Fibroblast of skin of back (primary cell): ENCODE measurements at places on chromosomes 2 and 18.
A peak's percentile ranks its signal among the peaks of the same experiment; 100 is the strongest.

GRCh38 chr2:236214376-236214995 is 46.3 kb upstream of the GBX2 start:
- DNase-seq, result no peak

DNA sequence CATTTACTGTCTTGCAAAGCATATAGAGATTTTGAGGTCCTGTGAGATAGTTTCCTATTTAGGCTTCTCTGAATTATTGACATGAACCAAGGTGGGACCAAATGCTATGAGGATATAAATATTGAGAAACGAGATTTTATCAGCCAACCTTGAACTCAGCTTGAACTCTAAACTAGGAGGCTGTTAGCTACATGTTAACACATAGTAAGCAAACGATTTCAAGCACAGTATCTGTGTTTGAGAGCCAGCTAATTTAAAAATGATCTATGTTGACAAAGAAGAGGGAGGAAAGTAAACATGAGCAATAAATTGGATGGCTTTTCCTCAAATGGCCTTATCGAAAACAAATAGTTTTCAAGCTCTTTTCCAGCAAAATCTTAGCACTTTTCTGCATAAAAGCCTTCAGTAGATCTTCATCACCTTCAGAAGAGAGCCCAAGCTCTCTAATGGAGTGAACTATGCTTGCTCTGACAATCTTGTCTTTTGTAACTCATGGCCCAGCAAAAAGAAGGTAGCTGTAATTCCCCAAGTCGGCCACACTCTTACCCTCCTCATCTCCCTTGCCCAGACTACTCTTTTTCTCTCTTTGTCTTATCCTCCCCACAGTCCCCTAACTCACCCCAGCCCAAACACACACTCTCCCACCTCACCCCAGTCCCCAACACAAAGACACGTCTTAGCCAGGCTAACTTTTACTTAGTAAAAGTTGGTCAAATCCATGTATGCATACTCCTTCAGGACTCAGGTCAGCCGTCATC is 14.7 kb downstream of the CD28 start:
- DNase-seq, result no peak

DNA sequence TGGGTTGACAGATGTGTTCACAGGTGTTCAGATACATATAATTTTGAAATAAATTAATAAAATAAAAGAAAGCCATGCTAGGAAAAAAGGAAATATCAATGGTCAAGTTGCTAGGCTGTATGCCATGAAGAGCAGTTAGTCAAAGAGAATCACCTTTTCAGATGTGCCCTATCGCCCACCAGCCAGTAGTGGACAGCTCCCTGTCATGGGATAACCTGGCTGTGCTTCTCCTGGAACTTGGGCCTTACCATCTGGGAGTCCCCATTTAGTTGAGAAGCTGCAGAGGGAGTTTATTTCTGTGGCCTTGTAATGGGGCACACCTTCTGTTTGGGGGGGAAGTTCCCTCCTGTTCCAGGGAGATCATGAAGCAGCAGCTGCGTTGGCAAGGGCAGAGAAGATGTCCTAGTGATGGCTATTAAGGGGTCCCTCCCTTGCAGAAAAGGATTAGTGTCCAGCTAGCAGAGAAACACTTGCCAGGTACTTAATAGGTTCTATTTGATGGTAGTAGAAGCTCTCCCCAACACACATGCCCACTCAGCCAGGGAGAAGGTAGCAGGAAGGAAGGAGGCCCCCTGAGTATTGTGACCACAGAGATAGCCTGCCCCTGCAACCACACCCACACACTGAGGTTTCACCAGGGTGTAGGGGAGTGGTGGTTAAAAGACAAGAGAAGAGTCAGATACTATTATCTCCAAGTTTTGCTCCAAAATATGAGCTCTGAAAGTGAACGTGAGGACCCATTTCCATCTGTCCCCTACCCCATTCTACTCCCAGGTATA is 117.7 kb downstream of the B3GNT2 start:
- DNase-seq, result no peak

- no peak for DNase-seq
Observed at GRCh38 chr18:9184998-9185613, 48.5 kb downstream of the ANKRD12 start.

- DNase-seq, result no peak
Observed at GRCh38 chr2:163662141-163662780, 73.5 kb downstream of the FIGN start.

DNA sequence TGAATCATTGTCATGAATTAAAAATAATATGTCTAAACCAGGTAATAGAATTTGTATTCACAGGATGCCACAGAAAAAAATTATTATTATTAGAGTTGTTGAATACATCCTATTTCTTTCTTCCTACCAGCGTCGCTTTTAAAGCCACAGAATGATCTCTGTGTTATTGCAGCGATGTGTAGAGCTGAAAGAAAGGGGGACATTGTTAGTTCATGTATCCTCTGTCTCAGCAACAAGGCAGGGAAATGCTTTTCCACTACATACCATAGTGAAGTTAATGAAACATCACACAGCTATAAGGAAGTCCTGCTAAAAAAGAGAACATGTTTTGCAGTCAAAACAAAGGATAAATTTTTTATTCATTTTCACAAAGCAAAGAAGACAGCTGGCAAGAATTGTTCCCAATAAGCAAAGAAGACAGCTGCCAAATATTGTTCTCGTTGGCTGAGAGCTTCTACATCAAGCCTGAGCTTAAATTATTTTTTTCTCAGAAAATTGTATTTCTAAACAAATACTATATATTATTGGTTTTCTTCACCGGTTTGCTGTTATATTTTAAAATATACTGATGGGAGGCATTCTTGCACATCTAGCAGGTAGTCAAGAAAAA is 1234.4 kb downstream of the SUCLG1 start:
- no peak for DNase-seq

- peak; percentile 47 for DNase-seq
Observed at GRCh38 chr2:8315531-8316165, 366.2 kb upstream of the ID2 start.

- DNase-seq, result no peak
Observed at GRCh38 chr2:208025814-208026184, 472 bp upstream of the PLEKHM3 start.

DNA sequence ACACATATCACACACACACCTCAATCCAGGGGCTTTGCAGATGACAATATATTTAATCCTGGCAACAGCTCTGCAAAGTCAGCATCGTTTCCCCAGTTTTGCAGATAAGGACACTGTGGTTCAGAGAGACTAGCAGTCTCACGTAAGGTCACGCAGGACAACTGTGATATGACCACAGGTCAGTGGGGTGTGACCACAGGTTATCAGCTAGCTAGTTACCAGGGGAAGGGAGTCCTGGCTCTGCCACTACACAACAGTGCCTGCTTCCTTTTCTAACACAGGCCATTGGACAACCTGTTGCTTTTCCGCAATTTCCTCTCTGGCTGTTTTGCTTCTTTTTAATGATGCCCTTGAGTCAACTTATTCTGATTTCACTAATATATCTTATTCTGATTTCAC is 33.3 kb downstream of the RBMS1 start:
- DNase-seq, result no peak

- DNase-seq, result no peak
Observed at GRCh38 chr2:68659081-68659480, 15.7 kb downstream of the PROKR1 start.

DNA sequence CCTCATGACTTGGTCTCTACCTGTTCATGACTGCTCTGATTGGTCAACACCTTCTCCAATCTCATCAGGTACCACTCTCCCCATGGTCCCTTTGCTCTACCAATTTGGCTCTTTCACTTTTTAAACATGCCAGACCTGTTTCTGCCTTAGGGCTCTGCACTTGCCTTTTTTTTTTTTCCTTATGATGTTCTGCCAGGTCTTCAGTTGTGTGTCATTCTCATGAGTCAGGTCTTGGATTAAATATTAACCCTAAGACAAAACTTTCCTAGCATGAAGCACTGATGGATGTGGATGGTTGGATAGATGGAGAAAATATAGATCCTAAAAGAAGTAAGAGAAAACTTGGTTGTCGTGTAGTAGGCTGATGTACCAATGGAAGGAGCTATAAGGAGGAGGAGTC is 219.3 kb downstream of the TTC32 start:
- no peak for DNase-seq

DNA sequence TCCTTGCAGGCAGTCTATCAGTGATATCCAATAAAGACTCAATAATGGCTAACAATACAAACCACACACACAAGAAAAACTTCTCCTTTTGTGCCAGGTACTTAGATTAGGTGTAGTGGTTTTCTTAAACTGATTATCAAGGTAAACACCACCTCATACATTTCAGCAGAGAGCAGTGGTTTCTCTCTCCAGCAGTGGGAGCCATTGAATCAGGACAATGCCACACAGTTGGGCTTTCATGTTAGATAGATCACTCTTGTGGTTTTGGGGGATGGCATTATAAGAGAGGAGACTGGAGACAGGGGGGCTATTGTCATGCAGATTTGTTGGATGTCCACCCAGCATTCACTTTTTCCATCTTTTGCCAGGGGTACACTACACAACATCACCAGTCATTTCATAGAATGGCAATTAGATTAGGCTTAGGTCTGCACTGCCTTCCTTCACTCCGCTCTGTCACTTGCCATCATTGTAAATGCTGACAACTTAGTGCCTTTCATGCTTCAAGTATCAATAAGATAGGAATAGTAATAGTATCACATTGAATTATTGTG is 13.6 kb upstream of the IRS1 start:
- no peak for DNase-seq
